Left lobe of liver (tissue), 2 donors: ENCODE measurements at places on chromosomes 7 and 10.
A peak's percentile ranks its signal among the peaks of the same experiment; 100 is the strongest.

GRCh38 chr7:124399941-124400340 is 365.7 kb downstream of the GPR37 start:
- no peak for DNase-seq

- DNase-seq: no peak
Observed at GRCh38 chr10:48400850-48401220, 94.4 kb downstream of the MAPK8 start.

DNA sequence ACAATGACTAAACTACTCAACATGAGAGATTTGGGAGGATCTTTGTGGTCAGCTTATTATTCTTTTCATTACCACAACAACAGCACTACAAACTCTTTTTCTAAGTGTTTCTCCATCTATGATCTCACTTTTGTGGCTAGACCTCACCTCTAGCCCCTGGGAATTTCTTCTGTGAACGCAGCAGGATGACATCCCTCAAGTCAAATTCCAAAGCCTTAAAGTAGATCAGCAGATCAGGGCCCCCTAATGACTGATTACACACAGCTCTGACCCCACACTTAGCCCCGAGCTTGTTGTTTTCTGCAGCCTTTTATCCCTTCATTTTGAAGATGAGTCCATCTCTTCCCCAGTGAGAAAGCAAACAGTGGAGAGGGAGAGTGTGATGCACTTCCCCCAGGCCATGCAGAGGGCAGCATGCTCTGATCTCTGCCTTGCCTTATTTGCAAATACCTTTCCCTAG is 27.3 kb downstream of the TFAM start:
- no peak for DNase-seq

DNA sequence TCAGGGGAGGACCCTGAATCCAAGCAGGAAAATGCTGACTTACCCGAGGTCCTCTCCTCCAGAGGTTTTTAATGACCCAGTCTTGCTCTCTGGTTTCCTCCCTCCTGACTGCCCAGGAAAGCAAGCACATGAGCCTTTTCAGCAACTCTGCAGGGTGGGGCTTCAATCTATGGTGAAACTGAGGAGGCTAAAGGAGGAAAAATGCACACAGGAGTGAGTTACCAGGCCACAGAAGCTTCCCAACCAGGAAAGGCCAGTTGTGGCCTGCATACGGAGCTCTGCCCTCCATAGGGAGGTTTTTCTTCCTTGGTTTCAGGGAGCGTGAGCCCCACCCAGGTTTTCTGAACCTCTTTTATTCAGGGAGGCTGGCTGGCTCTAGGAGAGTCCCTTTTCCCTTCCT is 14.1 kb upstream of the DLG5 start:
- no peak for DNase-seq

- no peak for DNase-seq
Observed at GRCh38 chr10:65365878-65366277, 1560.0 kb upstream of the LRRTM3 start.

GRCh38 chr7:5792268-5792667 is 10.8 kb upstream of the RNF216 start:
- no peak for DNase-seq

GRCh38 chr7:16883918-16884317 is 2.1 kb upstream of the AGR3 start:
- DNase-seq: no peak

GRCh38 chr10:100978121-100978900 is 9.0 kb downstream of the MRPL43 start:
- DNase-seq: peak; percentile 27

DNA sequence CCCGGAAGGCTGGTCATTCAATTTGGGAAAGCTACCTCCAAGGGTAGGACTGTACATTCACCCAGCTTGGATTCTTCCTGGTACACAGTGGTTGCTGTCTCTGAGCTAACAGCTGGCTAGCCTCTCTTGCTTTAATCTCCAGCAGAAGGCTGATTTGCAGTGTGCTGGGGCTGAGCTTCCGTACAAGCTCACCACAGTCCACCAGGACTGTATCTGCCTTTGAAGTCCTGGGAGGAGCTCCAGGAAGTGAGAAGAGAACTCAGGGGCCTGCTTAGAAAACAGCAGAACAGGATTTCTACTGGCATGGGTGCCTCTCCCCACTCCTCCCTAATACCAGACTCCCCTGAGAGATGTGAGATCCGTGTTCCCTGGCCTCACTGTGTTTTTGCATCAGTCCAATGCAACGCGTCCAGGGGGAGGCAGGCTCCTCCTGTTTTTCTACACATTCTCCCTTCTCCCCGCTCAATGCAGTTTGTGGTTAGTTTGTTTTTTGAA is 6.6 kb downstream of the AFAP1L2 start:
- no peak for DNase-seq

GRCh38 chr7:123795917-123796316 is 47.1 kb upstream of the WASL start:
- DNase-seq: no peak

DNA sequence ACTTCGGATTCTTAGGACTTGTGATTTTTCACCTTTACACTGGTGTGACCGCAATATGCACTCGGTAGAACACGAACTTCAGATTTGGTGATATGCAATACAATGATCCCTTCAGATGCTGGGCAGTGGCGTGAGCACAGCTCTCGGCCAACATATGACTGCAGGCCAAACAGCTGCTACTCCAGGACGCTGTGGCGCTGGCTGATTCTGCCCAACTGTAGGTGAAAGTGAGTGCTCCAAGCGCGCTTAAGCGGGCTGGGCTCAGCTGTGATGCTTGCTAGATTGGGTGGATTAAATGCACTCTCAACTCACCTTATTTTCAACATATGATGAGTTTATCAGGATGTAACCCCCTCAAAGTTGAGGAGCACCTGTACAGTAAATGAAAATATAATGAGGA is 137.6 kb upstream of the RET start:
- no peak for DNase-seq

DNA sequence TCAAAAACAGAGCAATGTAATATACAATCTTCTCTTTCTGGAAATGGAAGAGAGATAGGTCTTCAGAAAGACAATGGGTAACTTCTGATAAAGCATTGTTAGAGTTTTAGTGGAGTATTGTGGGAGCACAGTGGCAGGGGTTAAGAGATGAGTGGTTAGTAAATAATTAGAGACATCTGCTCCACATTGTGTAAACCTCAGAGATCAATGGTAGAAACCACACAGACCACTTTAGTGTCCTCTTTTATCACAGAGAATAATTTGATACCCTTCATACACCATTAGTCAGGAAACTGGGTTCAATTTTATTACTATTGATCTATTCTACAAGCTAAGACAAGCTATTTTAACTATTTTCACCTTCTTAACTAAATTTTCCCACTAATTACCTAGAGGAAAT is 35.9 kb upstream of the MAGI2 start:
- no peak for DNase-seq

DNA sequence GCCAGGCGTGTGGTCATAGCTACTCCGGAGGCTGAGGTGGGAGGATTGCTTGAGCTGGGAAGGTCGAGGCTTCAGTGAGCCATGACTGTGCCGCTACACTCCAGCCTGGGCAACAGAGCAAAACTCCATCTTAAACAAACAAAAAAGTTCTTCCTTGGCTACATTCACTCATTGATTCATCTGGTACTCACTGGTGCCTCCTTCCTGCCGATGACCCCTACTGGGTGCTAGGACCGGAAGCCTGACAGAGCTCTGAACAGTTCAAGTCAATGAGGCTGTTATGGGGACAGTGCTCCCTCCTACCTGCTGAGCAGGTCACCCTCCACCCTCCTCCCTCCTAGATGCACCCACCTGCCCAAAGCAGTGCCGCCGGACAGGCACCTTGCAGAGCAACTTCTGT is 4.9 kb downstream of the PCOLCE start:
- DNase-seq: no peak

DNA sequence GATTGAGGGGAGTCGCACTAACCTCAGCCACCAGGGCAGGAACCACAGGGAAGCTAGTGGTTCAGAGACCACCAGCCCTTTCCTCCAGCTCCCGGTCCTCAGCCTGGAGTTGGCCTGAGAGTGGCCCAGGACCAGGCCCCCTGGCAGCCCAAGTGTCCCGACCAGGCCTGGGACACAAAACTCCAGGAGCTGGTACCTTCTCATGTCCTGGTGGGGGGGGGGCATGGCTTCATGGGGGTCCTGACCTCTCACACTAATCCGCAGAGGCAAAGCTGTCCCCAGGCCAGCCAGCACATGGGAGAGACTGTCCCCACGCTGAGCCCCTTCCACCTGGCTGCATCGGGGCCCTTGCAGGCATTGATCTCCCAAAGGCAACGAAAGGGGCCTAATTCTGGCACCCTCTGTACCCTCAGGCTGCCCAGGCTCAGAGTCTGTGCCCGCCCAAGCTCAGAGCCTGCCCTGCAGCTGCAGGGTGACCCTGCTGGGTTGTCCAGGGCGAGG is 28.2 kb downstream of the GPRIN2 start:
- DNase-seq: no peak

DNA sequence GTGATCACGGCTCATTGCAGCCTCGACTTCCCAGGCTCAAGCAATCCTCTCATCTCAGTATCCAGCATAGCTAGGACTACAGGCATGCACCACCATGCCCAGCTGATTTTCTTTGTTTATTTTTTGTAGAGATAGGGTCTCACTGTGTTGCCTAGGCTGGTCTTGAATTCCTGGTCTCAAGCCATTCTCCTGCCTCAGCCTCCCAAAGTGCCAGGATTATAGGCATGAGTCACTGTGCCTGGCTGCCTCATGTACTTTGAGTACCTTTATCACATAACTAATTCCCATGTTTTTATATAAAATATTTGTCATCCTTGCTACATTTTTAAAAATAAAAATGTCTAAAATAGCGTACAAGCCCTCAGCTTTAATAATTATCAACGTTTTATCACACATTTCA is 35.3 kb upstream of the CCDC3 start:
- DNase-seq: no peak

DNA sequence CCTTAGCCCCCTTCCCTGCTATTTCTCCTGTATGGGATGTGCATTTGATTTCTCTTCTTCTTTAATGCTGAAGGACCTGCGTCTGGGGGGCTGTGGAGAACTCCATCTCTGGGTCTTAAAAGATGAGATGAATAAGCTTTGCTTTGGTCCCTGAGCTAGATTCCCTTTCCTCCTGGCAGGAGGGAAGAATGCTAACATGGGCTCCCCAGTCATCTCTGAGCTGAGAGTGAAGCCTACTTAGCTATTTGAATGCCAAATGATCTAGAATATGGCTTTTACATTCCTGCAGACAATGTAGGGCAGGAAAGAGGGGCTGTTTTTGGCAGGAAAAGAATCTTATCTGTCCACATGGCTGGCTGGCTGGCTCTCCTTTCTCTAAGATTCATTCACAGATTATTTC is 62.6 kb upstream of the EFCAB10 start:
- no peak for DNase-seq

DNA sequence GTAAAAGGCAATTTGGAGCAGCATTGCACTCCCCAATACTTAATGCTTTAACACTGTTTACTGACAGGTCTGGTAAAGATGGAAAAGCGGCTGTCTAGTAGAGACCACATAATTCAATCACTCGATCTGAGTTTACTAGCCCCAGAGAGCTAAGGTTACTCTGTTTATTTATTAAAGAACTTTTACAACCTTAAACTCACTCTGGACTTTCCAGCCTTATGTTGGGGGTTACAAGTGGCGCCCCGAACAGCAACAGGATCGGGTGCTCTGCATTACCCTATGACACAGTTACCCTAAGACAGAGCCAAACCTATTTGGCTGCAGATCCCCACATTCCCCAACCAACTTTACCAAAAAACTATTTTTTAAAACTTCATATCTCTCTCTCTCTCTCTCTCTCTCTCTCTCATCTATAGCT is 43.9 kb downstream of the MRPS24 start:
- DNase-seq: no peak

DNA sequence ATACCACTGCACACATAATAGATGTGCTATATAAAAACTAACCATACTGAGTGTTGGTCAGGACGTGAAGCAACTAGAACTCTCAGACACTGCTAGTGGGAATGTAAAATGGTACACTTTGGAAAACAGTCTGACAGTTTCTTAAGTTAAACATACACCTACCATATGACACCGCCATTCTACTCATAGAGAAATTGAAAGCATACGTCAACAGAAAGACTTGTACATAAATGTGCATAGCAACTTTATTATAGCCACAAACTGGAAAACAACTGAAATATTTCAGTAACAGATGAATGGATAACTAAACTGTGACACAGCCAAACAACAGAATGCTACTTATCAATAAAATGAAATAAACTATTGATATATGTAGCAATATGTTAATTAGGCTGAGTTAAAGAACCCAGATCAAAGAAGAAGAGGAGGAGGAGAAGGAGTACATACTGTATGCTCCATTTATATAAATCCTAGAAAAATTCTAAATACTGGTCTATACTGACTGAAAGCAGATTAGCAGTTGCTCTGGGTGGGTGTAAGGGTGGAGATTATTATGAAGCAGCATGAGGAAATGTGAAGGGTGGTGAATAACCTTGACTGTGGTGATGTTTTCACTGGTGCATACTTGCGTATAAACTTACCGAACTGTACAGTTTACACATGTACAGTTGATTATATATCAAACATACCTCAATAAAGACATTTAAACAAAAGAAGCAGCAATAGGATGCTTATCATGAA is 48.6 kb downstream of the ARHGAP21 start:
- DNase-seq: no peak

GRCh38 chr10:74842301-74842954 is 16.0 kb downstream of the KAT6B start:
- no peak for DNase-seq

DNA sequence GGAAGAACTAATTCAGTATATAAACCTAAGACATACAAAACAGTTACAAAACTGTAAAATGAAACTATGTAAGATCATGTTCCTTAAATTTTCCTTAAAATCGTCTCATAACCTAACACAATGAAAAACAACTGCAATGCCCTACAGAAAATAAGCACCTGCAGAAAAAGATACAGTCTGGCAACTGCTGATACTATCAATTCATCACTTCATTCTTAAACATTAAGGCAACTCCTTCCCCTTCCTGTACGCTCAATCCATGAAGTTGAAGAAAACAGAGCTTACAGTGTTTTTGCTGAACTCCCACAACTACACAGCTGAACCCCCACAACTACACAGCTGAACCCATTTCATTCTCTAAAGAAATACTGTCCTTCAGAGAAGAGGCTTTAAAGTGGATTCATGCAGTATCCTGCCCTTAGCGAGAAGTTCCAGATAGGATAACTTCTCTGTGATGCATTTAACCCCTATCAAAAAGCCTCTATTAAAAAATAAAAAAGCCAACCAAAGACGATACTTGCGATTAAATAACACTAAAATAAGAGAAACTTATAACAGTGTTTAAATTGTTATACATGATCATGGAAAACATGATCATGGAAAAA is 50.0 kb downstream of the JMJD1C start:
- no peak for DNase-seq

DNA sequence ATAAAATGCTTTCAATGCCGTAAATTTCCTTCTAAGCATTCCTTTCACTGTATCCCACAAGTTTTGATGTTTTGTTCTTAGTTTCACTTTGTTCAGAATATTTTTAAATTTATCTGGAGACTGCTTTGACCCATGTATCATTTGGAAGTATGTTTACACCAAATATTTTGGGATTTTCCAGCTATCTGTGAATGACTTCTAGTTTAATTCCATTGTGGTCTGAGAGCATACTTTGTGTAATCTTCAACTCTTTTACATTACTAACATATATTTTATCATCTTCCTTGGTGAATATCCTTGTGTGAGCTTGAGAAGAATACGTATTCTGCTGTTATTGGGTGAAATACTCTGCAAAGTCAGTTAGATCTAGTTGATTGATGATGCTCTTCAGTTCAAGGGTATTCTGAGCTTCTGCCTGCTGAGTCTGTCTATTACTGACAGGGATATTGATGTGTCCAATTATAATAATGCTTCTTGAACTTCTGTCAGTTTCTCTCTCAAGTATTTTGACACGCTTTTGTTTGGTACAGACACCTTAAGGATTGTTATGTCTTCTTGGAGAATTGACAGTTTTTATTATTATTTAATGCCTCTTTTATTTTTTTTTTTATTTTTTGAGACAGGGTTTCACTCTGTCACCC is 31.6 kb downstream of the MKLN1 start:
- no peak for DNase-seq
